ENCODE measurements at places on chromosomes 3 and 15. TPM values are rescaled to one million over a fixed set of nuclear protein-coding genes. Genes with fewer than 3 reads are reported as not detected.

The CISH gene
- total RNA-seq = 56.2 TPM

The A4GNT gene
- not detected for total RNA-seq

The B3GNT5 gene
- 35.2 TPM for total RNA-seq

The MYL3 gene
- total RNA-seq = 2.6 TPM

The CYP1A2 gene
- total RNA-seq = not detected

The GALNT15 gene
- 275 TPM for total RNA-seq

The EAF2 gene
- 7.2 TPM for total RNA-seq

DNA sequence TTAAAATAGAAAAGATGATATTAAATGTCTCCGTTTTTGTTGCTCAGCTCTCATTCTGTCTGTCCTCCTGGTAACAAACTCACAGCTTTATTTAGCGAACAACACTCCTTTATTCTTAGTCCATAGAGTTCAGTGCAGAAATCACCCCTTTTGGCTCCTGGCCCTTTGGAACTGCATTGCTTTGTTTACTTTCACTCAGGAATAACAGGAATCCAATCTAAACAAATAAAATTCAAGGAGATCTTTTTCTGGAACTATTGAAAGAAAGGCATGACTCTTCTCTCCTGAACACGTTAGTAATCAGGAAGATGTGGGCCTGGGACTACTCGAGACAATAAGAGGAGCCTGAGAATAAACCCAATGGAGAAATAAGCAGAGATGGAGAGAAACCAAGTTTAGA lies 409.2 kb downstream of the DIPK2A start:
- no peak for DNase-seq

- no peak for DNase-seq
Observed at GRCh38 chr15:55394694-55395093, 13.5 kb downstream of the CCPG1 start.

- no peak for DNase-seq
Observed at GRCh38 chr15:57146506-57147201, 228.2 kb downstream of the TCF12 start.

GRCh38 chr3:48945891-48946549 lies 27.4 kb downstream of the ARIH2 start:
- no peak for DNase-seq

- no peak for DNase-seq
Observed at GRCh38 chr3:65573548-65574116, 465.1 kb downstream of the MAGI1 start.

- DNase-seq = peak; percentile 55
Observed at GRCh38 chr15:42152921-42153698, 3.3 kb downstream of the PLA2G4F start.

DNA sequence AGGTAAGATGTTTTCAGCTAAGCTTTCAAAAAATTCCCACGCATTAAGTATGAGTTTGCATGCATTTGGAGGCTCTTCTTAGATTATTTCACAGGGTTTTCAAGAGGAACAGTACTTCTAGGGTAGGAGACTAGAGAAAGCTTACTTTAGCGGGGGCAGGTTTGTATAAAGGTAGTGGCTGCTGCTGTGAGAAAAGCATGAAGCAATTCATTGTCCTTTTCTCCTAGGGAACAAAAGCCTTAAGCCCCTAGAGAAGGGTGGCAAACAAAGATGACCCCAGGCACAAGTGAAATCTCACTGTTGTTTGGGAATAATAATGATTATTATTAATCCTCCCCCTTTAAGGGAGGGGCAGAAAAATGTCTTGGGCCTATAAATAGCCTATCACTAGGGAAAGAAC lies 310.7 kb downstream of the DIPK2A start:
- no peak for DNase-seq

DNA sequence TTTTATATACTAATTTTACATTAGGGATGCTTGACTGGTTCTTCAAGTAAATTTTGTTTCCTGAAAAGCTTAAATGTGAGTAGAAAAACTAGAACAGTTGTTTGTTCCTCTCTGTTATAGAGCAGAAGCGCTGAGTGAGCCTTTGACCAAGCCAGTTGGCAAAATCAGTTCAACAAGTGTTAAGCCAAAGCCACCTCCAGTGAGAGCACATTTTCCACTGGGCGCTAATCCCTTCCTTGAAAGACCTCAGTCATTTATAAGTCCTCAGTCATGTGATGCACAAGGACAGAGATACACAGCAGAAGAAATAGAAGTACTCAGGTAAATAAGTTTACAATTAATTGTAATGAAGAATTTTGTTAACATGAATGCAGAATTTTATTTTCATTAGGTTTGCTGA lies 14.6 kb downstream of the CAPN7 start:
- DNase-seq = no peak

- no peak for DNase-seq
Observed at GRCh38 chr3:177622520-177622919, 425.2 kb upstream of the TBL1XR1 start.

- no peak for DNase-seq
Observed at GRCh38 chr3:71784914-71785531, at the start of gene PROK2. PROK2 (minus strand) TSS chr3:71785148; CDS start chr3:71785052, 96 bp downstream.

Data from mesenteric fat pad (tissue), 1 donor.